ENCODE measurements at places on chromosomes 11 and 22.

GRCh38 chr22:40120848-40121247 is 56.9 kb upstream of the TNRC6B start:
- DNase-seq: no peak

- no peak for DNase-seq
These were observed 123.5 kb downstream of the MPPED1 start for GRCh38 chr22:43535336-43535735.

DNA sequence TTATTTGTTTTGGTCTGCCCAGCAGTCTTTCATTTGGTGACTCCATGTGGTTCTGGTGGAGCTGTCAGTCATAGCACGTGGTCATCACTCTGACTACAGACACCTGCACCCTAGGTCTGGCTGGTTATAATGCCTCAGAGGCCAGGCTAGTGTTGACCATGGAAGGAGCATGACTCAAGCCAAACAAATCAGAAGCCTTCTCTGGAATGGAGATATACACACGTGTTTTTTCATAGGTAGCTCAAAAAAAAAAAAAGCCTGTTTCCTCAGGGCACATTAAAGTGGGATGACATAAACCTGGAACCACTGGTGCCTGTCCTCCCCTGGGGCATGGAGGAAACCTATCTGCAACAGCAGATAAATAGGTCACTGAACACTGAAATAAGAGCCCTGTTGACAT is 8.1 kb upstream of the PLAAT3 start:
- DNase-seq: no peak

DNA sequence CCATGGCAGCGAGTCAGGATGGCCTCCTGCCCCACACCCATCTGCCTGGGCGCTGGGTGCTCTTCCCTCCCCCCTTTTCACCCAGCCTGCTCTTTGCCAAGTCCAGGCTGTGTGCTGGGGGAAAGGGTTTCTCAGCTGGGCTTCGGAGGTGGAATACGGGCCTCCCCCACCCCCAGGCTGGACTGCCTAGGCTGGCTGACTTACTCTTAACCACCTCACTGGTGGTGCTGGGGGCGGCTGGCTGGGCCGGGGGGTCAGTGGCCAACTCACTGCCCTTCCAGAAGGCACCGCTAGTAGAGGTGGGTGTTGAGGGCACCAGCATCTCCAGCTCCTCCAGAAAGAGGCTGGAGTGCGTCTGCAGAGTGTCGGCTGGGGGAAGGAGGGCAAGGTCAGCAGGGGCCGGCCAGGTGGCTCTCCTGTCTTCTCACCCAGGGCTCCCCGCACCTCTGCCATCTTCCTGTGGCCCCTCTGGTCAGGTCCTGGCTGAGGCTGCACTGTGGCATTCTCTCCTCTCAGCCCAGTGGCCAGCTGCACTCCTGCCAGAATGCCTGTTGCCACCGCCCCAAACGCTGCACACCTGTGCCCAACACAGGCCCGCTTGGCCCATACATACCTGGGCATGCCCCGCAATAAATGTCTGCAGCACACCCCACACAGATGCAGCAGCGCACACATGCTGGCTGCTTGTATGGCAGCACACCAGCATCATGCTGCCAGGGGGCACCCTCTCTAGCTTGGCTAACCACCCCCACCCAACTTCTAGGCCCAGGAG is 9.7 kb downstream of the PITPNM1 start:
- no peak for DNase-seq

DNA sequence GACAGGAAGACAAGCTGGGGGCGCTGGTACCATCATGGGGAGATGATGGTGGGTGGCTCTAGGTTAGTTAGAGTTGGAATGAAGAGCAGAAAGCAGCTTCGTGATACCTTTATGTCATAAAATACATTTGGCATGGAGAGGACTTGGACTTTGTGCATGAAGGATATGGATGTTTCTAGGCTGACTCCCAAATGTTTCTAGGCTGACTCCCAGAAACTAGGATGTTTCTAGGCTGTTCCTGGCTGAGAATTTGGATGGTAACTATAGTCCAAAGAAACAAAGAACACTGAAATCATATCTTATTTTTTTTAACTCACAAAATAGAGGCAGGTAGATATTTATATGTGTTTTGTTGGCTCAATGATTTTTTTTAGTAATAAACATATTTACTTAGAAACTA is 89.4 kb upstream of the VPREB1 start:
- no peak for DNase-seq

DNA sequence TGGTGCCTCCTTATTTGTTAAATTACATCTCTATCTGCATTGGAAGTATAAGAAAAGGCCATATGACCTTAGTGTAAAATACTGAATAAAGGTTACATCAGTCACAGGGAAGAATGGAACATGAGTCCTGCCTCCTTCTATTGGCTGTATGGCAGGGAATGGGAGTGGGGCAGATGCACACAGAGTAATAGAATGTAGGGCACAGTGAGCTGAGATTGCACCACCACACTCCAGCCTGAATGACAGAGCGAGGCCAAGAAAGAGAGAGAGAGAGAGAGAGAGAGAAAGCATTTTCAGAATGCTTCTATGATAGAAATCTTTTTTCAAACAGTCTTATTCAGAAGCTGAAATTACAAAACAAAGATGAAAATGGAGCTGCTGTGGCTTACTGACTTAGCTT is 58.8 kb downstream of the SLN start:
- no peak for DNase-seq

DNA sequence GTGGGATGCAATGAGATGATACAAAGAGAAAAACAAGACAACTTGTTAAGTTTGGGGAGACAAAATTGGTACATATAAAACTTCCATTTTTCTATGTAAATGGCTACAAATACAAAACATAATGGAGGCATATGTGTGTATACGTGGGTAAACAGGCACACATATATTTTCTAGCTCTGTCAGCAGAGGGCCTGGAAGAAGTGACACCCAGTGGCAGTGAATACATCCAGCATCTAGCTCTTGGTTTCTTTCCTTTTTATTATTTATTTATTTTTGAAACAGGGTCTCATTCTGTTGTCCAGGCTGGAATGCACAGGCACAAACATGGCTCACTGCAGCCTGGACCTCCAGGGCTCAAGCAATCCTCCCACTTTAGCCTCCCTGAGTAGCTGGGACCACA is 5.0 kb upstream of the RASL10A start:
- DNase-seq: no peak

DNA sequence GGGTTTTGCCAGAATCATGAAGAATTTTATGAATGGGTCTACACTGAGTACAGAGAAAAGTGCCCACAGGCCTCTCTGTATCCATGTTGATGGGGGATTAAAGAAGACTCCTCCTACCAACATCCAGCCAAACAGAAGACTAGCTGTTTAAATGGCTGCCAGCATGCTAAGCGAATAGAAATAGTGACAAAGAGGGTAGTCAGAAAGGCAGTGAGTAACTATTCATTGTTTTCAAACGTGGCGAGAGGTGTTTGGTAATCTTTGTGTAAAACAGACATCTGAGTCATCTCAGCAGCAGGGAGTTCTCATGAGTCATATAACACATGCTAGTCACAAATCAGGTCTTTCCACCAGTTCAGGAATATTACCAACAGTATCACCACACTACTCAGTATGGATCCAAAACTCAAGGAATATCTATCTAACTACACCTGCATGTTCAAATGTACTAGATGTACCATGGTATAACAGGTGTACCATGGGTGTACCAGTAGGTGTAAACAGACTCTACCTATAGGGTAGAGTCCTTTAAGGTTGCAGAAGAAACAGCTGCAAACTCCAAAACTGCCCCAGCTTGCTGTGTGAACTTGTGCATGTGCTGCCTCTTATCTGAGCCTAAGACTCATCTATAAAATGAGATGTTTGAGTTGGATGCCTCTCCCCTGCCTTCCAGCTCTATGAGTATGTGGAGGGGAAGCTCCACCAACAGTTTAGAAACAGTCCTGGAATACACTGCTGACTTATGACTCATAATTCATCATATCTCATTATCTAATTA is 82.0 kb downstream of the SLC1A2 start:
- DNase-seq: peak; percentile 41

- no peak for DNase-seq
These were observed 60.4 kb downstream of the LARGE2 start for GRCh38 chr11:45982656-45983470.

GRCh38 chr11:72737336-72737735 is 14.9 kb downstream of the ARAP1 start:
- no peak for DNase-seq

- no peak for DNase-seq
These were observed 2.9 kb downstream of the DIXDC1 start for GRCh38 chr11:111939836-111940604.

- peak; percentile 4 for DNase-seq
These were observed 26.2 kb upstream of the SLC37A2 start for GRCh38 chr11:125036933-125037332.

- DNase-seq: no peak
These were observed 37.9 kb downstream of the SCUBE2 start for GRCh38 chr11:9053316-9054035.

GRCh38 chr22:39522567-39523300 is 2.4 kb downstream of the ATF4 start:
- peak; percentile 65 for DNase-seq

DNA sequence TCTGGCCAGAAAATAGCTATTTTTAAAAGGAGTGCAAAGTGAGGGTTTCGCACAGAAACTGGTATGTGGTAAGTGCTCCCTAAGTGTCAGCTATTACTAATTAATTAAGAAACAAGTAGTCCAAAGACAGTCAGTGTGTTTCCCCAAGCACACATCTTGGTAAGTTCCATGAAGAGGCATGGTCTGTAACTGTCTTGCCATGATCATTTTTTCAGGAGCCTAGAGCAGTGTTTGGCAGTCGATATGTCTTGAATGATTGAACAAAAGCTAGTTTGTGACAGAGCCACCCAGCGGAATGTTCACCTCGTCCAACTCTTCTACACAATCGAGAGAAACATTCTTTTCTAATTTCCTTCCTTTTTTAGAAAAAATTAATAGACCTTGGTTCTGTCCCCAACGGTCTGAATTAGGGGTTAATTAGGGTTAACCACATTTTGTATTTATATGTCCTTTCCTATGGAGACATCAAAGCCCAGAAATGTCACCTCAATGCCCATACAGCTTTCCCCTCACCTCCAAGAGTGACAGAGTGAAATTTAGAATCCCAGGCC is 57.6 kb upstream of the FTH1 start:
- DNase-seq: no peak

- no peak for DNase-seq
These were observed 348.8 kb downstream of the SOX6 start for GRCh38 chr11:16007514-16007913.

- no peak for DNase-seq
These were observed 10.5 kb downstream of the MUC5AC start for GRCh38 chr11:1168256-1168655.

DNA sequence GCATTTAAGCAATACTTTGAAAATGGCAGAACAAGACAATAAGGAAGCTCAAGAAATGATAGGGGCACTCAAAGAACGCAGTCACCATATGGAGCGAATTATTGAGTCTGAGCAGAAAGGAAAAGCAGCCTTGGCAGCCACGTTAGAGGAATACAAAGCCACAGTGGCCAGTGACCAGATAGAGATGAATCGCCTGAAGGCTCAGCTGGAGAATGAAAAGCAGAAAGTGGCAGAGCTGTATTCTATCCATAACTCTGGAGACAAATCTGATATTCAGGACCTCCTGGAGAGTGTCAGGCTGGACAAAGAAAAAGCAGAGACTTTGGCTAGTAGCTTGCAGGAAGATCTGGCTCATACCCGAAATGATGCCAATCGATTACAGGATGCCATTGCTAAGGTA is 51.9 kb downstream of the SPECC1L start:
- no peak for DNase-seq

DNA sequence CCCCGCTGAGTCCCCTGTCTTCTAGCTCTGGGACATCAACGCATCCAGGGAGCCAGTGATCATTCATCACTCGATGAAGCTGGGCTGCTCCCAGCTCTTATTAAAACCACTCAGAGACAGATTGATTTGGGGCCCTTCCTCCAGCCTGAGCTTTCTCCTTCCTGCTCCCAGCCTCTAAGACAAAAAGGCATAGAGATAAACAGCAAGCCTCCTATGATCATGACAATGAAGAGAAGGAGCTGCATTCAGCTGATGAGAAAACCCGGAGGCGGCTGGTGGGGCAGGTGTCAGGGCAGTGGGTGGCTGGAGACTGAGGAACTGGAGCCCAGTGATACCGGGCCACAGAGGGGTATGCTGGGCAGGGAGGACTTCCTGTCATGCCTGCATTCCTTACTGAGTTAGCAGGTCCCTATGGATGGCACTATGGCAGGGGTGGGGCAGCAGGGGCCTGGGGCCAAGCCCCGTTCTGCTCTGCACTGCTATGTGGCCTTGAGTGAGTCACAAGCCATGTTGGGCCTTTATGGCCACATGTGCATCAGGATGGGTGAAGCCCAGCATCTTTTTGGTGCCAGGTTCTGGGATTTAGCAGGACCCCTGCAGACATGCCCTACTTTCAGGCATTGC is 20.2 kb downstream of the PVALB start:
- DNase-seq: no peak

- DNase-seq: no peak
These were observed 45.0 kb downstream of the ST3GAL4 start for GRCh38 chr11:126400479-126400878.

- no peak for DNase-seq
These were observed 84.4 kb downstream of the CD44 start for GRCh38 chr11:35223371-35223796.

- no peak for DNase-seq
These were observed 4.3 kb downstream of the CBX6 start for GRCh38 chr22:38867471-38868285.

- peak; percentile 63 for DNase-seq
These were observed 8.6 kb upstream of the POLDIP3 start for GRCh38 chr22:42623301-42623751.

- no peak for DNase-seq
These were observed 8.9 kb upstream of the TMEM9B start for GRCh38 chr11:8973121-8973520.

DNA sequence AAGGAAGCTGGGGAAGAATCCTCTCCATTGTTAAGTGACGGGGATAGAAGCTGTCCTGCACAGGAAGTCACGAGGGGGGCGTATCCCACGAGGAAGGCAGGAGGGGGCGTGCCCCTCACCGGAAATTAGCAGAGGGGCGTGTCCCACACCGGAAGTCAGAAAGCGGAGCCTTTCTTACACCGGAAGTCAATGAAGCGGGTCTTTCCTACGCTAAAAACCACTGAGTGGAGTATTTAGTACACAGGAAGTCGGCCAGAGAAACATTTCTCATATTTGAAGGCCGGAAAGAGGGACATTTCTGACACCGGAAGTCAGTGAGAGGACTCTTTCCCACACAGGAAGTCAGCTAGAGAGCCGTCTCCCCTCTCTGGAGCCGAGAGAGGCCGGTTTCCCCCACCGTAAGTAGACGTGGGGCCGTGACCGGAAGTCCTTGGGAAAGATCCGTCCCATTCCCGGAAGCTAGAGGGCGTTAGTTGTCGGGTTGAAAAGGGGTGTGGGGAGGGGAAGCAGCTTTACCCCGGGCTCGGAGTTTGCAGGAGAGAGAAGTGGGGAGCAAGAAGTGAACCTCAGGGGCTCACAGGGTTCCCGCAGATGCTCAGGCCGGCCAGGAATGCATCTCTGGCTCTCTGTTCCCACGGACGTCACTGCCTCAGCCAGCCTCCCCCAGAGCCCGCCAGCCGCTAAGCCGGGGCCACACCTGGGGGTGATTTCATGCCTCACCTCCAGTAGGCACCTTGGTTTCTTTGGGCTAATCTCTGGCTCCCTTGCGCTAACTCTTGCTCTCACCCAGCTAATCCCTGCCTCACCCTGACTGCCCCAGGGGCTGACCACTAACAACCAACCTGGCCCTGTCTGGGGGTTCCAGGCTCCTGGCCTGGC is 15.4 kb downstream of the MIAT start:
- DNase-seq: peak; percentile 98

- no peak for DNase-seq
These were observed 20.6 kb upstream of the FDX1 start for GRCh38 chr11:110409174-110409573.

- DNase-seq: no peak
These were observed 140.4 kb upstream of the TBCEL start for GRCh38 chr11:120883404-120884080.

All from GM12865 (cell line).